ENCODE measurements at places on chromosomes 4 and X.
A peak's percentile ranks its signal among the peaks of the same experiment; 100 is the strongest.

DNA sequence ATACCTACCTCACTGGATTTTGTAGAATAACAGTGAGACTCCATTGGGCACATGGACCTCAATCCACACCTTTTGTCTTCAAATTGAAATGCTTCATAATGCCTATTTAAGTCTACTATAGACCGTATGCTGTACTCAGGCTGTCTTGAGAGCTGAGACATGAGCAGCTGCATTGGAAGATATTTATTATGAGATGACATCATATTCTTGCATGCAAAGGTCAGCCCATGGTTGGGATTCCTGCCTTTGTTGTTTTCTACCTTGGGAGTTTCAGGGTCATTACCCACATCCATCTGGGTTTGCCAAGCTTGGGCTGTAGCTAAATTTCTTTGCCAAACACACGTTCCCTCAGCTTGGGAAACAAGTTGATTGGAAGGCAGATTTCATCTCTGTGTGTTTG, 33.2 kb upstream of the MAMLD1 start:
- DNase-seq = no peak

GRCh38 chr4:77797239-77797638, 21.9 kb downstream of the CNOT6L start:
- DNase-seq = no peak

DNA sequence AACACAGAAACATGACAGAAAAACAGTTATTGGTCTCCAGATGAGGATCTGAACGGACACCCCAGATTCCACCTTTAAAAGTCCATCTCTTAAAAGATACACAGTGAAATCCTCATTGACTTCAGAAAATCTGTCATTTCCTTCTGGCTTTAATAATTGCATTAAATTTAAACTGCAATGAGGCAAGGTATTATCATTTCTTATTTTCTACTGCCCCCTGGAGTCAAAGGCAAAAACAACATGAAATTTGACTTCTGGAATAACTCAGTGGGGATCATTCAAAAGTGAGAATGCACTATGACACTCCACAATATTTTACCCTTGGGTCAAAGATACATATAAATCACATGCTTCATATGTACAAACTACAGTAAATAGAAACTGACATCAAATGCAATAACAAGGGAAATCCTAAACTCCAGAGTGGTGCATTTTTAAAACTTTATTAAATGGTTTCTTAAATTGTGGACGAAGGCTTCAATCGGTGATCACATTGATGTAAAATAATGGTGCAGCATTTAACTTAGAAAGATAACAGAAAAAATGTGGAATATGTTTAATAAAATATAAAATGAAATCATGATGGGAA, 56.4 kb upstream of the SPANXN1 start:
- DNase-seq = peak; percentile 19

- DNase-seq = no peak
These were observed 21.2 kb downstream of the SRD5A3 start for GRCh38 chr4:55367084-55367722.

DNA sequence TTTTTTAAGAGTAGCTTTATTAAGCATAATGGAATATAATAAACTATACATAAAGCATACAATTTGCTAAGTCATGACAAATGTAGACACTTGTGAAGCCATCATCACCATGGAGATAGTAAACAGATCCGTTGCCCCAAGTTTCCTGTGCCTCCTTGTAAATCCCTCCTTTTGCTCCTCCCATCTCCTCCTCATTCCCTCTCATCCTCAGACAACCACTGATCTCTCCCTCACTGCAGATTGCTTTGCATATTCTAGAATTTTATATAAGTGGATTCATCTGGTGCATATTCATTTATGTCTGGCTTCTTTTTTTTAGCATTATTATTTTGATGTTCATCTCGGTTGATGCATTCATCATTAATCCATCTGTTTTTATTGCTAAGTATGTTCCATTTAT, 67.0 kb downstream of the CYTL1 start:
- DNase-seq = no peak

DNA sequence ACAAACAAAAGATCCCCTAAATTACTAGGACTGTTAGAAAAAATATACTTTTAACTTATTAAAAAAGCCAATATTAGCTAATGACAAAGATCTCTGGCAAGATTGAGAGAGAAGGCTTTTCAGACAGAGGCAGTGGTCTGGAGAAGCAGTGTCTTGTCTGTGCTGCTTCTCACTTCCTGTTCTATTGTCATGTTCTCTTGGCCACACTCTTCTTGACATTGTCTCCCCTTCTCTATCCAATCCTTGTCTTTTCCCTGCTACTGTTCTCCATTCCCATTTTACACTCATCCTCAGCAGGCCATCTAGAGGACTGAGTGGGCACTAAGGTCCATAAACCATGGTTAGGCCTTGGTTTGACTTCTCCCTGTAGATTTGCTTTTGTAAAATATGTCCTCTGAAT, 14.0 kb upstream of the TAPT1 start:
- no peak for DNase-seq

- no peak for DNase-seq
These were observed 63.7 kb upstream of the TXK start for GRCh38 chr4:48197643-48198237.

- DNase-seq = no peak
These were observed 56.4 kb upstream of the XIAP start for GRCh38 chrX:123803331-123803983.

- DNase-seq = no peak
These were observed 71.7 kb downstream of the APBB2 start for GRCh38 chr4:41142376-41143310.

DNA sequence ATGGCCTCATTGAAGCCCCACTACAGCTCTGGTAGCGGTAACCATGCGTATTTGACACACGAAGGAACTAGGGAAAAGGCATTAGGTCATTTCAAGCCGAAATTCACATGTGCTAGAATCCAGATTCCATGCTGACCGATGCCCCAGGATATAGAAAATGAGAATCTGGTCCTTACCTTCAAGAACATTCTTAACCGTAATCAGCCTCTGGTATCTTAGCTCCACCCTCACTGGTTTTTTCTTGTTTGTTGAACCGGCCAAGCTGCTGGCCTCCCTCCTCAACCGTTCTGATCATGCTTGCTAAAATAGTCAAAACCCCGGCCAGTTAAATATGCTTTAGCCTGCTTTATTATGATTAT, 876 bp downstream of the HPRT1 start:
- no peak for DNase-seq

- DNase-seq = no peak
These were observed 548.2 kb upstream of the FAT1 start for GRCh38 chr4:187271848-187272247.

DNA sequence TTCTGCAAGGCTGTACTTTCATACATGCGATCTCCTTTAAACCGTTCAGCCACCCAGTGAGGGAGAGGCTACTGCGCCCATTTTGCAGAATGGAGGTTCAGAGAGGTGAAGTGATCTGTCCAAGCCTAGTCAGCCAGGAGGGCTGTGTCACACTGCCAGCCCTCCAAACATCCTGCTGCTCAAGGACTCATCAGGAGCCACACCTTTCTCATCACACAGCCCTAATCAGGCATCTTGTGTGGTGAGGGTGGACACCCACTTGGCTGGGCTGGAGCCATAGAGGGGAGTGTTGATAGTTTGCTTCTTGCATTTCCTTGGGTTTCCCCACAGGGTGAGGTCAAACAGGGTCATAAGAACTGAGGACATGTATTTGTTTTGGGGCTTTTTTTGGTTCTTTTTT, 5.4 kb upstream of the CXCR3 start:
- no peak for DNase-seq

DNA sequence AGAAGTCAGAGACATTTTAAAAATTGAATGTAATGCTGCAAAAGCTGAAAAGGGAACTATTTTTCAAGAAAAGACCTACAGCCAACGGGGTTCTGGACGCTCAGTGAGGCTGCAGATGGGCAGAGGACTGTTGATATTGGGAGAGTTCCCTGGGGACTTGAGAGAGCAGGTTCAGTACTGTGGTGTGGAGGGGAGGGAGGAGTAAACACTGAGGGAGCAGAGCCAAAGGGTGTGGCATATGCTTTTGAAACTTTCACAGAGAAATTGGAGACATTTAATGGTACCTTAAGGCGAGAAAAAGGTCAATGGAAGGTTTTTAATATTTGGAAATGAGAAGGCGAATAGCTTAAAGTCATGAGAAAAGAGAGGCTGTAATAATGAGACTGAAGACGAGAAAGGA, 62.2 kb upstream of the GPM6A start:
- no peak for DNase-seq

GRCh38 chr4:108813261-108813660, 50.4 kb upstream of the ETNPPL start:
- no peak for DNase-seq

DNA sequence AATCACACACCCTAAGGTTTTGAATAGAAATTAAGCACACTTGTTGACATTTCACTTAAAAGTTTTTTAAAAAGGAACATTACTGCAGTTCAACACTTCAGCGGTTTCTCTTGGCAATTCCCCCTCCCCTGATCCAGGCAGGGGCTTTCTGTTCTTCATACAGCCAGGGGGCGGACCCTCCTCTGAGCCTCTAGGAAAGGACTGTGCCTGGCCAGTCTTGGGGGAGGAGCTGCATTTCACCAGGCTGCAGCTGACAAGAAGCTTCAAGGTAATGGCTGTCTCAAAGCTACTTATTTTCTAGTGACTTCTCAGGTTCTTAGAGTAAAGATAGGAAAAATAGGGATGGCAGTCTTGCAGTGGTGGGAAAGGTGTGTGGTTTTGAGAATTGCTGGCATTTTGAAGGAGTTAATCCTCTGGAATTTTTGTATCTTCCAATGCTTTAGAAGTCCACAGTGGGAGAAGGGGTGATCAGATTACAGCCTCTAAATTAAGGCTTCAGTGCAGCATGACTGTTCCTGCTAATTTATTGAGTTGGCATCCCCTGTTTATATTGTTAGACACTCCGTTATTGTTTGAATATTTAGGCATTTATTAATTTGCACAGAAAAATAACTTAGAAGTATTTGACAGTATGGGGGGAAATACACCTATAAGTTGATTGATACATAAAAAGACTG, 33.5 kb downstream of the PWWP3B start:
- no peak for DNase-seq

DNA sequence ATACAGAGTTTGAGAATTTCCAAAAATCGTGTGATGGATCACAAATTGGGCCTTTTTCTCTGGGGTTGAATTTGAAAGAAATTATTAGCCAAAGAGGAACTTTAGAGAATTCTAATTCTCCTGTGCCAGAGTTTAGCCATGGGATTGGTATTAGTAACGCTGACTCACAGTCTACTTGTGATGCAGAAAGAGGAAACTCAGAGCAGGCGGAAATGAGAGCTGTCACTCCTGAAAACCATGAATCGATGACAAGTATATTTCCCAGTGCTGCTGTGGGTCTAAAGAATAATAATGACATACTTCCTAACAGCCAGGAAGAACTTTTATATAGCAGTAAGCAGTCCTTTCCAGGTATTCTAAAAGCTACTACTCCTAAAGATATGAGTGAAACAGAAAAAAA, 64.9 kb downstream of the N4BP2 start:
- no peak for DNase-seq

GRCh38 chr4:26889356-26889755, 28.7 kb downstream of the STIM2 start:
- no peak for DNase-seq

DNA sequence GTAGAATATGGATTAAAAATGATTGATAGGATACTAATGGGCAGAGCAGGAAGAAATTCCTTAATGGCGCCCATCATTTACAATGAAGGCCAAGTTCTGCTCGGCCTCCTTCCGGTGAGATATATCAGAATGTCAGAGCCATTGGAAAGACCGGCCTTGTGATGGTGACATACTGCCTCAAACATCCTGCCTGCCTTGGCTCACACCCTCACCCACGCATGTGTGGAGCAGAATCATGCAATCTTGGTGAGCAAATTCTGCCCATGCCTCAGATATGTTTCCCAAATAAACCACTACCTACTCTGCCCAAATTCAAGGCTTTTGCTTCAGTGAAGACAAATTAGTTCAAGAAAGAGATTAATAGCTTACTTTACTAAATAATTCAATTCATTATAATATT, 163.3 kb downstream of the MID1 start:
- DNase-seq = no peak

GRCh38 chrX:7435822-7436221, 287.9 kb upstream of the PUDP start:
- no peak for DNase-seq

DNA sequence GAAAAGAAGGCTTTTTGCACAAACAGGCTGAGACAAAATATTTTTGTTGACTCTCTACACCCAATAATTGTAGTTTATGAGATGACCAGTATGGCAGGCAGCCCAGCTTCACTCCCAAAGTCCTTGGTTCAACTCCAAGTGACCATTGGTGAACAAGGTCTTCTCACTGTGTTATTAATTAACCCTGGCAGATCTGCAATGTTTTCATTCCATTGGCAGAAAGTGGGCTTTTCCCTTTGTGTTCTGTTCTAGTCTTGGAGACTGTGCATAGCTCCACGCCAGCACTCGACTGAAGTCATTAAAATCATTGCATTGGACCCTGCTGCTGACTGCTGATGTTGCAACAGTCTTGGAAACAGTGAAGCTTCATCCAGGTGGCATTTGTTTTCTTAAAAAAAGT, 277.3 kb upstream of the HAND2 start:
- no peak for DNase-seq

DNA sequence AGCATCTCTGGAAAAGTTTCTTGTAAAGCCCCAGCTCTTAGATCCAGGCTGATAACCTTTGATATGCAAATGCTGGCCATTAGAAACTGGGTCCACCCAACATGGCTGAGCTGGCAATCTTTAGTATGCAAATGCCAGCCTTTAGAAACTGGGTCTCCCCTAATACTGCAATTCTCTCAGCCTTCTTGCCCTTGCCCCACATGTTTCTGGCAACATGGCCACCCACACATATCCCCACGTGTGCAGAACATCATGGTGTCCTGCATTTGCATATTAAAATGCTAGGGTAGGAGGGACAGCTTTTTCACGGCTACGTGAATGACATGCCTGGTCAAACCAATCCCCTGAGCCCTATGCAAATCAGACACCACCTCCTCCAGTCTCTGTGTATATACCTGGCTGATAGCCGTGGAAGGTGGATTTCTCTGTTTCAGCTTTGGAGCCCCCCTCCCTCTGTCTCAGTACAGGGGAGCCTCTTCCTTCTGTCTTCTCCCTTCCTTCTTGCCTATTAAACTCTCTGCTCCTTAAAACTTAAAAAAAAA, 344.0 kb upstream of the NWD2 start:
- DNase-seq = no peak

GRCh38 chr4:8435656-8436121, 4.8 kb downstream of the ACOX3 start:
- DNase-seq = no peak

Measured in retina (tissue), 1 donor.